ENCODE measurements at places on chromosomes 7 and 10.

DNA sequence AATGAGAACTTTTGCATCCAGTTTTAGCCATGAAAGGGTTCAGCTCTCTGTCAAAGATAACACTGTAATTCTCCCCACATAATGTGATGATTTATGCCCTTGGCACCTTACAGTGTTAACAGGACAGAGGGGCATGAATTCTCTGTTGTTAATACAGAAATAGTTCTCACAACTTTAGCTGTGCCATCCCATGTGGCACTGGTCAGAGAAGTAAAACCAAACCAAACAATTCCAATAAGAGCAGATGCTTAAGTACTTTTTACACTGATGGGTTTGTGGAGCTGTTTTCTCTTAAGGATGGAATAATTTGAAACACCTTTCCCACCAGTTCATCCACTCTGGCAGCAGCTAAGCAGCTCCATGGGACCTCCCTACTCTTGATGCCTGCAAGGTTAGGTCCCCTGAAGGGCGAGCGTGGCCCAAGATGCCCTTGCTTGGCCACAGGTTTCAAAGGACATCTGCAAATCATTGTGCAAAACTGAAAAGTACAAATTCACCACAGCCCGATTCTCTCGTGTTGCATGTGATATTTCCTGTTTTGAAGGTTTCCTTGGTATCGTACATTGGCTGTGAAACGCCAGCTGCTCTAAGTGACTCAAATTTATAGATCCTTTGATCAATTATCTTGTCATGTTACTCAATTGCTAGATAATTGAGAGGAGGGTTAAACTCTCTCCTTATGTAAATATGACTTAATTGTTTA is 82.5 kb upstream of the CREB5 start:
- peak; percentile 6 for DNase-seq

- no peak for DNase-seq
These were observed 49.4 kb upstream of the KLF6 start for GRCh38 chr10:3834404-3834803.

DNA sequence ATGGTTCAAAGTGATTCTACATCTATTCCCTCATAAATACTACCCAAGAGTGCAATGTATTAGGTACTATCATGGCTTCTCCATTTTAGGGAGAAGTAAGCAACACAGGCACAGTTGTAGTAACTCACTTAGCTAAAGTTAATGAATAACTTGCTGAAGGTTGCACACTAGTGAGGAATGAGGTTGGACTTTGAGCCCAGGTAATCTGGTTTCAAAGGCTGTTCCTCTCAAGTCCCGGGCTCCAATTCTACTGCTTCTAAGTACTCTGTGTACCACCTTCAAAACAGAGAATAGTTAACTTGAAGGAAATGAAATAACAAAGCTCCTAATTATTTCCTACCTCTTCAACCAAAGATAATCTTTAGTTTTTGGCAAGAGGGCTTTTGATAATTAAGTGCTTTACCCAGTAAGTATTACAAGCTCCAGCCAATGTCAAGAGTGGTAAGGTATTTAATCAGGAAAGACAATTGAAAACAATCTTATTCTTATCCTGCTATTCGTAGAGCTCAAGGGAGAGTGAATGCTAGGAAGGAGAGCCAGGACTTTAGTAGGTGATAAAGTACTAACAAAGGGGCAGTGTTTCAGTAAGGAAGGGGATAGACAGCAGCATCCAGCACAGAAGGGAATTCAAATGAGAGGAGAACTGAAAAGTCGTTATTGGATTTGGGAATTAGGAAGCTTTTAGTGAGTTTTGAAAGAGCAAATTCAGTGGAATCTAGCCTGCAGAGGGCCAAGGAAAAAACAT is 158.2 kb upstream of the PTPRZ1 start:
- no peak for DNase-seq

DNA sequence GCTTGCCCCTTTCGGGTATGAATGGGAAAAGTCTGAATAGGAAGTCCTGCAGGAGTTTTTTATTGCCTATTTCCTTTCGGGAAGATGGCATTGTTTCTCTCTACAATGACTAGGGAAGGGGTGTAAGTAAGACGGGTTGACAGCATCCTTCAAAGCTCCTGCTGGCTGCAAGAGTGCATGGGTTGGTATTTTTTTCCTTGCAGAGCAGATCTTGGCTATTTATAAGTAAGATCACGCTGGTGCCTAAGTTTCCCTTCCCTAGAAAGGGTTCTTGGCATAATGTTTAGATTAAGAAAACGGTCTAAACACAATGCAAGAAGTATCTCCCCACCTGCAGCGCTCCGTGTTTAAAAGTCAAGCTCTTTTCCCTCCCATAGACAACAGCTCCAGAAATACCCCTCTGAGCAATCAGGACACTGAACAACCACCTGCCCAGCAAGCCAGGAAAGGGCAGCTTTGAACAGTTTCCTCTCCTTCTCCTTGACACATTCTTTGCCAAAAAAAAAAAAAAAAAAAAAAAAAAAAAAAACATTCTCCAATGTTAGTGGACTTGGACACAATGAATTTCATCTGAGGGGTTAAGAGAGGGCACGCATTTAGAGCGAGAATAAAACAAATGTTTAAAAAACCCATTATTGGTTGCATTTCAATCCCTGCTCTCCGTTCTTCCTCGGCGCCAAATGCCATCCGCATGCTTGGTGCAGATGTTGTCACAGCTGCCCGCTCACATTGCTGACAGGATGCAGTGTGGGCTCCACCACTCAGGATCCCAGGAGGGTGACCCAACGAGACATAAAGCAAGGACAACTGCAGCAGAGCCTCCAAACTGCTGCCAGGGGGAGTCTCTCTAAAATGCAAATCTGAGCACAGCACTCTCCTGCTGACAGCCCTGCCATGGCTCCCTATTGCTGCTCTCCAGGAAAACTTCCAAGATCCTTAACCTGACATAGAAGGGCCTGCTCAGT is 427.4 kb upstream of the MGMT start:
- no peak for DNase-seq

DNA sequence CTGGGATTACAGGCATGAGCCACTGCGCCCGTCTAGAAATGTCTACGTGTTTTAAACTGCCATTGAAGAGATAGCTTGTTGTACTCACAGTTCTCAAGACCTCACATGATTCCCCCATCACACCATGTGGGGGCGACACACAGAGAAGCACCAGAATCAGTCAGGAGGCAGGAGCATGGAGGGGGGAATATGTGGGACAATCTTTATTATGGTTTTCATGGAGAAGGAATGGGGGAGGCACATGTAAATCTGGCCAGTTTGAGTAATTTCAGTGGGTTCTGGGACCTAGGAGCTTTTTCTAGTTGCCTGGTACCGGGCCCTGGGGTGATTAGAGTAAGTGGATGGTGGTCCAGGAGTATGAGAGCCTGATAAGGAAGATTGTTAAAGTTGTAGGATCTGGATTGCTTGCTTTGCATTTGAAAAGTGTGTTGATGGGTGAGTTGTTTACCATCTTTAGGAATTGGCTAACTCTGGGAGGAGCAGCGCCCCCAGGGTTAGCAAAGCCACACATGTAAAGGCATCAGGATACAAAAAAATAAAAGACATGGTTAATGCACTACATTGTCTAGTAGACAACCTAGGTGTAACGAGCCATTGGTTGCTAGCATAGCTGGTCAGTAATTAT is 85.4 kb upstream of the SLC13A1 start:
- DNase-seq = no peak

DNA sequence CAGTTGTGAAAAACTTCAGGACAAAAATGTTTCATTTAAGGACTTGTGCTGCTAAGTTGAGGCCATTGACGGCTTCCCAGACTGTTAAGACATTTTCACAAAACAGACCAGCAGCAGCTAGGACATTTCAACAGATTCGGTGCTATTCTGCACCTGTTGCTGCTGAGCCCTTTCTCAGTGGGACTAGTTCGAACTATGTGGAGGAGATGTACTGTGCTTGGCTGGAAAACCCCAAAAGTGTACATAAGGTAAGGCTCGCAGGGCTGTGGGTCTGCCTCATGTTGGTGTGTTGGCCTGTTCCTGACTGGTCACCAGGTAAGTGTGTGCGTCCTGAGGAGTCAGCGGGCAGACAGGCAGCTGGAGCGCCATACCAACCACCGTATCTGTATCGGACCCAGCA is 17.9 kb downstream of the OGDH start:
- no peak for DNase-seq

DNA sequence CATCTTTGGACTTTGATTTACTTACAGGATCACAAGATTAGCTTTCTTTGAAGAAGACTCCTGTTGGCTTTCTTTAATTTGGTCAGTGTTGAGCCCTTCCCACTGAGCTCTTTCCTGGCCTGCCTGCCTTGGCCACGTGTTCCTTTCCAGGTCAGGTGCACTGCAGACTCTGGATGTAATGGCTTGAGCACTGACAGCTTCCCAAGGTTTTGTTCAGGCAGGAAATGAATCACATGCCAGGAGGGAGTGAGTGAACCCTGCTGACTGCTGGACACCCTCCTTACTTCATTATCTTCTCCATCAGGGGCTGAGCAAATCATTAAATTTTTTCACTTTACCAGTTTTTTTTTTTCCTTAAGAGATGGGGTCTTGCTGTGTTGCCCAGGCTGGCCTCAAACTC is 29.8 kb downstream of the SNX10 start:
- peak; percentile 10 for DNase-seq

DNA sequence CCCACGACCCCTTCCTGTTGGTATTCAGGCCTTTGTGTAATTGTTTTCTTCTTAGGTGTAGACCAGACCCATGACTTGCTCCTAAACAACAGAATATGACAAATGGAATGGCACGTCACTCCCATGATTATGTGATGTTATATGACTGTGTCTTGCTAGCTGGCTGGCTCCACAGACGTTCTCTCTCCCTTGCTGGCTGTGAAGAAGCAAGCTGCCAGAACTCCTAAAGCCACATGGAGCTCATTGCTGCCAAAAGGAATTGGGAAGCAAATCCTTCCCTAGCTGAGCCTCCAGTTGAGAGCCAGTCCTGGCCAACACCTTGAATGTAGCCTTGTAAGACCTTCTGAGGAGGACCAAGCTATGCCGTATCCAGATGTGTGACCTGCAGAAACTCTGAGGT is 74.2 kb downstream of the RAB18 start:
- DNase-seq = no peak

- DNase-seq = no peak
These were observed 62.5 kb downstream of the PIK3CG start for GRCh38 chr7:106927536-106927935.

GRCh38 chr10:80786322-80786721 is 248.6 kb downstream of the SH2D4B start:
- DNase-seq = no peak

- DNase-seq = peak; percentile 94
These were observed 81.6 kb downstream of the ARHGAP22 start for GRCh38 chr10:48523212-48523819.

DNA sequence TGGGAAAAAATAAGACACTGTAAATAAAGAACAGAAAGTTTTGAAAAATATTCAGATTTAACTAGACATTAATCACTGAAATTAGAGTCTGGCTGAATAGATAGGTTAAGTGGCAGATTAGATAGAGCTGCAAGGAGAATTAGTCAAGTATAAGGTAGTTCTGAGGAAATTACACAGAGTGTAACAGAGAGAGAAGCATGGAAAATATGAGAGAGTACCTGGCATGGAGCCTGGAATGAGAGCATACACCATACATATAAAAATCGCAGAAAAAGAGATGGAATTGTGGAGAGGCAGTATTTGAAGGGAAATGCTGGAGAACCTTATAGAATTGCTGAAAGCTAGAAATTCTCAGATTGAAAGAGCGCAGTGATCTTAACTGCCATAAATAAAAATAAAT is 46.9 kb downstream of the ZNRF2 start:
- no peak for DNase-seq

DNA sequence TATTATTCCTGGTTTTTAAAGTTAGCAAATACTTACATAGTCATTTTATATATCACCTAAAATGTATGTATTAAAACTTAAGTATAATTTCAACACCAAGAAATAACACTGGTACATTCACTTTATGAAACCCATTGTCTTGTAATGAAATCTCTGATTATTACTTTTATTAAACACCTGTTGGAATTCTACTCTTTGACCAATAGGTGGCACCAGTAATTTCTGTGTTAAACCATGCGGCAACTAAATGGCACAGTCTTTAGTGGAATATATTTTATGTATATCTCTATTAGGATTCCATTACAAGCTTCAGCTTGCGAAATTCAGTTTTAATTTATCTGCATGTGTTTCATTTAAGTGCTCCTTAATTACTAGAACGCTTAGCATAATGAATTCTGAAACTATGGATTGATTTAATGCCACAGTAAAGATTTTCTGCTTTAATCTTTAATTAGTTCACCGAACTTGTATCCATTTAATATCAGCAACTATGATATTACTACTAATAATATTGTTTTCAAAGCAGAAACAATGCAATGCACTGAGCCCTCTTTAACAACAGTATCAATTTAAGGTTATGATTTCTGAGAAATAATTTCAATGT is 181.3 kb downstream of the MAGI2 start:
- DNase-seq = peak; percentile 50

- no peak for DNase-seq
These were observed 256.4 kb downstream of the TRIL start for GRCh38 chr7:28701731-28702130.
